ENCODE measurements at places on chromosomes 16 and 17. TPM values are rescaled to one million over a fixed set of nuclear protein-coding genes. Genes with fewer than 3 reads are reported as not detected.

The DPEP2 gene
- polyA plus RNA-seq, result 8.4 TPM

The GNG13 gene
- not detected for polyA plus RNA-seq

GRCh38 chr17:75979705-75980187, 706 bp downstream of the TEN1 start:
- no peak for DNase-seq
- no peak overlapping the region for H3K4me3 ChIP-seq
- peak overlapping the region; percentile 89 for H3K27ac ChIP-seq
- H3K4me1 ChIP-seq, result peaks cover 76% of the 10 kb centered on the region

GRCh38 chr17:7889166-7889955, 772 bp downstream of the CHD3 start:
- DNase-seq, result peak; percentile 99
- peak overlapping the region; percentile 90 for H3K27ac ChIP-seq
- H3K4me1 ChIP-seq, result peaks cover 39% of the 10 kb centered on the region
- peaks cover 34% of the 10 kb centered on the region for H3K36me3 ChIP-seq

DNA sequence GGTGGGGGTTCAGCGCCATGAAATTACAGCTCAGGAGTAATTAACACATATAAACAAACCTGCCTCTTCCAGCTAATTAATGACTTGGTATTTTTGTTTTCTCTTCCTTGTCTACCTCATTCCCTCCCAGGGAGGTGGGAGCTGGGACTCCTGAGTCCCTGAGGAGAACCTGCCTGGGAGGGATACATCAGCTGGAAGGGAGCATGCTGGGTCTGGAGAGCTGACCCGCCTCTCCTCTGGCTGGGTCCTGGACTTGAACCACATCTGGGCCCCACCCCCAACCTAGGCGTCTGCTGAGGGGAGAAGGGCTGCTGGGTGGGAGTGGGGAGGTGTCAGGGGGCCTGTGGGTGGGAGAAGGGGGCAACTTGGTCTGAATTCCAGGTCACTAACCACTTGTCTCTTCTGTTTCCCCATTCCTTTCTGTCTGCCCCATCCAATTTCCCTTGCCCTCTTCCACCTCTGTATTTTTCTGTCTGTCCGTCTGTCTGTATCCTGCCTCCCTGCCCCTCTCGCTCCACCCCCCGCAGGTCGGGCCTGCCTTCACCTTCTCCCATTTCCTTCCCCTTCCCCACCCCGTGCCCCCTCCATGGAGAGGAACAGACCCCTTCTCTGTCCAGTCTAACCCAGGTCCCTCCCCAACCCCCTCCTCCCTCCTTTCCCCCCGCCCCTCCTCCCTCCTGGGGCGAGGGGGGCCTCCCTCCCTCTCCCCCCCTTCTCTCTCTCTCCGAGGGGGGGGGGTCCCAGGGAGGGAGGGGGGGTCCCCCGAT, at the start of gene NLGN2:
Gene NLGN2, plus strand, starts transcription at position 361 of the 767 bp plus-strand sequence. CDS start 411 bp downstream, outside the sequence.
- H3K27ac ChIP-seq, result no peak within 1 kb of the TSS
- no peaks in the 10 kb centered on the region for H3K36me3 ChIP-seq
- H3K4me3 ChIP-seq, result no peak within 1 kb of the TSS

- H3K4me1 ChIP-seq, result no peaks in the 10 kb centered on the region
- DNase-seq, result no peak
- no peaks in the 10 kb centered on the region for H3K36me3 ChIP-seq
- no peak overlapping the region for H3K4me3 ChIP-seq
These were observed 264.3 kb downstream of the CPPED1 start for GRCh38 chr16:12539185-12539929.

DNA sequence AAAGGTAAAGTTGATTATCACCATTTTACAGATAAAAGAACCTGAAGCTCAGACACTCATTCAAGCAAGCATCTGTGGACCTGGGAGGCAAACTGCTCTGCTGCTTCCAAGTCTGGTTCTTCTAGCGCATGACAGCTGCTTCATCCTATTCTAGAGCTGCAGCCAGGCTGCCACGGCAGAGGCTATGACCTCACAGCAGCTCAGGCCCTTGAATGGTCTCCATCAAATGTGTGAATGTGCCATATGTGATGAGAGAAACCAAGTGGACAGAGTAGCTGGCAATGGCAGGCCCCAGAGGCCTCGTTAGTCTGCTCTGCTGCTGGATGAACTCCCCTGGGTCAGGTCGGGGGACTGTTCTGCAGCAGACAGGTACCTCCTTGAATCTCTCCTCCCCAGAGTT, 30.7 kb upstream of the FOXJ1 start:
- H3K27me3 ChIP-seq, result no peaks in the 10 kb centered on the region
- no peak overlapping the region for H3K4me3 ChIP-seq
- H3K4me1 ChIP-seq, result no peaks in the 10 kb centered on the region
- no peaks in the 10 kb centered on the region for H3K36me3 ChIP-seq
- H3K27ac ChIP-seq, result no peak overlapping the region
- no peak for DNase-seq

DNA sequence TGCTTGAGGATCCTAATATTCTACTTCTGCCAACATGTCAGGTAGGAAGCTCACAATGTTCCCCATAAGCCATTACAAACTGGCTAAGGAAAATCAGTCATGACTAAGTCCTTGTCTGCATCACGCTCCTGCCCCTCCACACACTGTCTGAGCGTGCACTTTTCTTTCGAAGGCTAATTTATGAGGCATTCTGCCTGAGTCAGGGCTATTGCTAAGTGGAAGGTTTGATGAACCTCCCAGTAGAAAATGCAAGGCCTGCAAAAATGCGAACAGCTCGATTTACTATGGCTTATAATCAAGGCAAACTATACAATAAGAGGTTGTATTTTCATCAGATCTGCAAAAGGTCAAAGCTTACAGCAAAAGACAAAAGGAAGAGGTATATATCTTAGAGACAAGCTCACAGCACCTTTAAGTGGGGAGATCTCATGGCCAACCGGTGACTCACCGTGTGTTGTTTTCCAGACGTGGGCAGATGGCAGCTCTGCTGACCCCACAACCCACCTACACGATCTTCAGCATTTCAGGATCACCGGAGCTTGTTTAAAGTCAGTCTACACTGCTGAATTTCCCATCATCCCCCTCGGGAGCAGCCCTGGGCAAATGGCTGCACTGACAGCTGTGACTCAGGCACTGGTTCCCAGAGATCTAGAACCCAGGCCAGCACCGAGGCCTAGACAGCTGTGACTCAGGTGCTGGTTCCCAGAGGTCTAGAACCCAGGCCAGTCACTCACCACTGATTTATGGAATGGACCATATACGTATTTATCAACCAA, 26.1 kb downstream of the MEAK7 start:
- H3K36me3 ChIP-seq, result no peaks in the 10 kb centered on the region
- H3K4me1 ChIP-seq, result no peaks in the 10 kb centered on the region
- H3K4me3 ChIP-seq, result no peak overlapping the region
- H3K27me3 ChIP-seq, result no peaks in the 10 kb centered on the region
- DNase-seq, result no peak

GRCh38 chr16:58022601-58023371, 2.8 kb upstream of the MMP15 start:
- no peak overlapping the region for H3K4me3 ChIP-seq
- no peaks in the 10 kb centered on the region for H3K27me3 ChIP-seq
- peak; percentile 82 for DNase-seq
- H3K27ac ChIP-seq, result no peak overlapping the region

GRCh38 chr16:88633684-88634140, 4.7 kb upstream of the IL17C start:
- peaks cover 32% of the 10 kb centered on the region for H3K36me3 ChIP-seq
- DNase-seq, result peak; percentile 33
- H3K4me3 ChIP-seq, result no peak overlapping the region
- H3K27me3 ChIP-seq, result peaks cover 4% of the 10 kb centered on the region
- no peak overlapping the region for H3K27ac ChIP-seq

DNA sequence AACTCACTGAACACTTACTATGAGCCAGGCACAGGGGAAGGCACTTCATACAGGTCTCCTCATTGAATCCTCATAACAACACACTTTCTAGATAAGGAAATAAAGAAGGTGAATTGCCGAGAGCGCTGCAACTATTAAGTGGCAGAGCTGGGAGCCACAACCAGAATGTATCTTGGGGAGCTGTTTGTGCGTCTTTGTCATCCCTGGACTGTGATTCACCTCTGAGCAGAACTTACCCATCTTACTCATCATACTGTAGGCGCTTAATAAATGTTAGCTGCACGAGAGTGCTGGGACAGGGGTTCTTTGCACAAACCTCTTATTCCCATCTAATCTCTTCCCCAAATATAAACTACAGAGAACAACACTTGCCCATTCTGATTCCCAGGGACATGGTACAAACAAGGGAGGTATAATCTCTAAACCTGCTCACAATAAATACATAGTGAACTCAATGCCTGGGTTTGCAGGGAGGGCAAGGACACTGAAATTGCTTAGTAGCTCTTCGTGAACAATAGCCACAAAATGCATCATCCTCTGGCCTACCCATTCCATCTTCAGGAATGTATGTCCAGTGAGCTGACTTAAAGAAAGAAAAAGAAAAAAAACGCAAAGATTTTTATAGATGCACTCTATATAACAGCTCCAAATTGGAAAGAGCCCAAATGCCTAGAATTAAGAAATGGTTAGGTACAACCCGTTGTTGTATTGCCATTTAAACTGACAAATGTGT, 43.0 kb downstream of the MYO18A start:
- no peak for DNase-seq
- H3K27ac ChIP-seq, result no peak overlapping the region
- no peaks in the 10 kb centered on the region for H3K27me3 ChIP-seq
- no peaks in the 10 kb centered on the region for H3K36me3 ChIP-seq
- peaks cover 11% of the 10 kb centered on the region for H3K4me1 ChIP-seq

GRCh38 chr17:42773290-42774035, at the start of gene VPS25:
Gene VPS25, plus strand, starts transcription at chr17:42773449. Its CDS starts 27 bp downstream, at chr17:42773476.
- H3K27ac ChIP-seq, result no peak within 1 kb of the TSS
- H3K27me3 ChIP-seq, result no peaks in the 10 kb centered on the region
- DNase-seq, result peak; percentile 79
- H3K4me1 ChIP-seq, result peaks cover 16% of the 10 kb centered on the region
- peak within 1 kb of the TSS; percentile 93 for H3K4me3 ChIP-seq
- H3K36me3 ChIP-seq, result no peaks in the 10 kb centered on the region

DNA sequence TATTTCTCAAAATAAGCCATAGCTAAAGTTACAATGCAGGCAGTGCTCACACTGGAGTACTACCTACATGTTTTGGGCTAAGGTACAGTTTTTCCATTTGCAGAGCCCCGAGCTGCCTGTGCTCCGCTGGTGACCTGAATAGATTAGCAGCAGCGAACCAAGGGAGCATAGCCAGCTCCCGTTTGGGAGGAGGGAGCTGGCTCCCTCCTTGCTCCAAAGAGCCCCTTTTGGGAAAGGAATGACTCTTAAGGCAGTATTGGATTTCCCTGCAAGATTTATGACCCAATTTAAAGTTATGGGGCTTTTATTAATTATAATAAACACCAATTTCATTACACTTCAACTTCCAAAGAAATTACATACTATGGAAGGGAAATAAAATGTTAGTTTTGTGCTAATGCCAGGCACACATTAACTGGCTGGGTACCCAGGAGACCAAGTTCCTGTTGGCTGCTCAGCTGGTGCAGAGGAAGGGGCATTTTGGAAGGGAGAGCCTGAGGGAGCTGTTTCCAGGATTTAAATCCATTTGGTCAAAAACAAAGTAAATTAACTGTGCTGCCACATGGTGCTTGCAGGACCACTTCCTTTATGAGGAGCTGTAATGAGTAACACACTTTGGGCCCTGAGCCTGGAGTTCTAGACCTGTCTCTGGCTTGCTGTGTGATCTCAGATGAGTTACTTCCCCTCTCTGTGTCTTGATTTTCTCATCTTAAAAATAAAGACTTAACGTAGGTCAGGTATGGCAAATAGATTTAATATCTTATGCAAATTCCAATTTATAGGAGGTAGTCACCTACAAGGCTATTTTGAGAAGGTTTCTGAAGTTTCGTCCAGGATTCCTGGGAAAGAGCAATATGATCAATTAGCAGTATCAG, 362.1 kb upstream of the CCL2 start:
- no peaks in the 10 kb centered on the region for H3K27me3 ChIP-seq
- no peak for DNase-seq

DNA sequence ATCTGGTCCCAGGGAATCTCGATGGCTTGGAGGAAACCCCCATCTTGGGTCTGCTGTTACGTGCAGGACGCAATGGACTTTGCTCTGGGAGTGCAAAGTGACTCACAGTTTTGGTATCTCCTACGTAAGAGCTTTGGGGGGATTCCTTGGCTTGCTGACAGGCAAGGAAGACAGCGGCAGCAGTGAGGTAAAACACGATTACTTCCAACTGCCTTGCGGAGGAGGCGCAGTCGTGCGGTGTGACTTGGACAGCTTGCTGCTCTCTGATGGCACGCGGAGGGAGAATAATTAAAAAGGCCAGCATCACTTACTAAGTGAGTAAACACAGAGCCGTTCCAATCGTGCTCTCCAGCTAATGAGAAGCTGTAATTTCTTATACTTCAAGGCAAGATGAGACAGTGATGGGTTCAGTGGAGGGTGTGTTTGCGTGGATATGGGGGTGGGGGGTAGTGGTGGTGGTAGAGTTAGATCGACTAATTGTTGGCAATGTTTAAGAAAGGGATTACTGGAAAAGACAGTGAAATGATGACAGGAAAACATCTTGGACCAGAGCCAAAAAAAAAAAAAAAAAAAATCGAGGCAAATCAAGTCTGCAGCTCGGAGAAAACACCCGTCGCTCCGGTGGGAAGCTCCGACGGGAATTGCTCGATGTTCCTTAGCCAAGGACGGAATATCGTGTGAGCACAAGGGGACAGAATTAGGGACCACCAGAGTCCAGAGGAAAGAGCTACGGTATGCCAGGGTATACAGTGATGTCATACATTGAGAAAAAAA, 184.8 kb upstream of the ZFHX3 start:
- no peaks in the 10 kb centered on the region for H3K27me3 ChIP-seq
- no peak overlapping the region for H3K27ac ChIP-seq
- no peaks in the 10 kb centered on the region for H3K4me1 ChIP-seq
- H3K36me3 ChIP-seq, result no peaks in the 10 kb centered on the region
- no peak overlapping the region for H3K4me3 ChIP-seq
- peak; percentile 22 for DNase-seq

- no peak overlapping the region for H3K27ac ChIP-seq
- no peaks in the 10 kb centered on the region for H3K4me1 ChIP-seq
- H3K4me3 ChIP-seq, result no peak overlapping the region
- no peak for DNase-seq
- H3K27me3 ChIP-seq, result no peaks in the 10 kb centered on the region
- H3K36me3 ChIP-seq, result no peaks in the 10 kb centered on the region
These were observed 22.2 kb upstream of the CLEC18C start for GRCh38 chr16:70151391-70151790.

DNA sequence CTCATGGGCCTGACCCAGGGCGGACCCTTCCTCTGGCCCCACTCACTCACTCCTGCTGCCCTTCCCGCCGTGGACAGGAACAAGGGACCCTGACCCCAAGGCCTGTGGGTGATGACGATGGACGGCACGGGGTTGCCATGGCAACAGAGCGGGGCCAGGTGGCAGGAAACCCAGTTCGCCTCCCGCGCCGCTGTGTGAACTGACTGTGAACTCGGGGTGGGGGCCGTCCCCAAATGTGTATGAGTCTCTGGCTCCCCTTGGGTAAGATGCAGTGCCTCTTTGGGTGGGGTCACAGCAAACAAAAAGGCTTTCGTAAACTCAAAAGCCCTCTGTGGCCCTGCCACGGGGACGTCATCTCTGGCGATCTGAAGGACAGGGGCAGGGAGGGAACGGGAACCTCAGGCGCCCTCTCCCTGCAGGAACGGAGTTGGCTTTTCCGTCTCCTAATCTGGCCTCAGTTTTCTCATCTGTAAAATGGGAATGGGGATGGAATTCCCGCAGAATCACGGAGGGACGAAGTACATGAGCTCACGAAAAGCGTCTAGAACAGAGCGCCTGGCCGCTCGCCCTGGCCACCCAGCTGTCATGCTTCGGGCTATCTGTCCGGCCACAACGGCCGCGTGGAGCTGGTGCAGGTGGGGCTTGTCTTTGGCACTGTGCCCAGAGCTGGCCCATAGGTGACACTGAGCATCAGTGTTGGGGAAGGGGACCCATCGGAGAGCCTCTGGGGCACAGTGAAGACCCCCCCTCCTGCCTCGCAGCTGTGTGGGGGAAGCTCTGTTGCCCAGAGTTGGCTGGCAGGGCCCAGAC, 44.9 kb upstream of the PABPN1L start:
- no peaks in the 10 kb centered on the region for H3K36me3 ChIP-seq
- H3K27ac ChIP-seq, result no peak overlapping the region
- peaks cover 5% of the 10 kb centered on the region for H3K4me1 ChIP-seq
- no peak for DNase-seq
- H3K27me3 ChIP-seq, result no peaks in the 10 kb centered on the region
